Fibroblast of lung (primary cell): ENCODE measurements at places on chromosomes 1 and 21.

DNA sequence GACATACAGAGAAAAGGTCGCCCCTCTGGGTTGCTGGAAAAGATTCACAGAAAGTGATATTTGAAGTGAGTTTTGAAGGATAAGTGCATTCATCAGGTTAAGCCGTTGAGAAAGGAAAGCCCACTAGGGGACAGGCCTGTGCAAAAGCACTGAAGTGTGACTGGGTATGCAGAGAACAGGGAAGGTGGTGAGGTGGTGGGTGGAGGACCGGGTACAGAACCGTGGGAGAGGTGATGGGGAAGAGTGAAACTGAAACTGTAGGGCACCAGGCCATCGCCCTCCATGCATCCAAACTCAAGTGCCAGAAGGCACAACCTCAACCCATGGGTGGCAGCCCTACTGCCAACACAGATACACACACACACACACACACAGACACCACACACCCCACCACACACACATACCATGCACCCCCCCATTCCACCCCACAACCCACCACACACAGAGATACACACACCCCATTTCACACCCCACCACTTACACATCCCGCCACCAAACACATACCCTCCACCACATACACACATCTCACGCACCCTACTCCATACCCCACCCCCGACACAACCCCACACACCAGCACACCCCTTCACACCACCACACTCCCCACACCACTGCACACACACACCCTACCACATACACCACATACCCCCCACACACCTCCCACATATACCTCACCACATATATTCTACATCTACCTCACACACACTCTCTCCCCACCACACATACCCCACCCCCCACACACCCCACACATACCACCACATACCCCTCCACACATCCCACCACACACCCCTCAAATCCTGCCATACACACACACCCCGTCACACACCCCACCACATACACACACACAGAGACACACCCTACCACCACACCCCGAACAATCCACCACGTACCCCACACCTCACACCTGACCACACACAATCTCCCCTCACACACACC is 59.0 kb downstream of the TSEN15 start:
- DNase-seq = no peak

DNA sequence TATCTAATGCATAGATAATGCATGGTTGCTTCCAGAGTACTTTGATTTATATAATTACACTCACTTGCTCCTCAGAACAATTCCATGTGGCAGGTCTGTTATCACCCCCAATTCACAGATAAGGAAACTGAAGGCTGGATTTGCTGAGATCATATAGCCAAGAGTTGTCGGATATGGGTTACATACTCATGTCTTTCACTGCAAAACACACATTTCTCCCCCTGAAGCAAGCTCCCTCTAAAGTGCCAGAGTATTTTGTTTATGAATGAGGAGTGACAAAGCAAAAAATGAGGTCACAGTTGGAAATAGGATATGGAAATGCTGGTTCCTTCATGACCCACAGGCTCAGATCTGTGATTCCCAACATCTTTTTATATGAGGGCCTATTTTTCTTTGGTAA is 134.2 kb downstream of the ROR1 start:
- DNase-seq = peak; percentile 76

GRCh38 chr1:228100822-228101613 is 2.1 kb downstream of the C1orf35 start:
- DNase-seq = no peak

DNA sequence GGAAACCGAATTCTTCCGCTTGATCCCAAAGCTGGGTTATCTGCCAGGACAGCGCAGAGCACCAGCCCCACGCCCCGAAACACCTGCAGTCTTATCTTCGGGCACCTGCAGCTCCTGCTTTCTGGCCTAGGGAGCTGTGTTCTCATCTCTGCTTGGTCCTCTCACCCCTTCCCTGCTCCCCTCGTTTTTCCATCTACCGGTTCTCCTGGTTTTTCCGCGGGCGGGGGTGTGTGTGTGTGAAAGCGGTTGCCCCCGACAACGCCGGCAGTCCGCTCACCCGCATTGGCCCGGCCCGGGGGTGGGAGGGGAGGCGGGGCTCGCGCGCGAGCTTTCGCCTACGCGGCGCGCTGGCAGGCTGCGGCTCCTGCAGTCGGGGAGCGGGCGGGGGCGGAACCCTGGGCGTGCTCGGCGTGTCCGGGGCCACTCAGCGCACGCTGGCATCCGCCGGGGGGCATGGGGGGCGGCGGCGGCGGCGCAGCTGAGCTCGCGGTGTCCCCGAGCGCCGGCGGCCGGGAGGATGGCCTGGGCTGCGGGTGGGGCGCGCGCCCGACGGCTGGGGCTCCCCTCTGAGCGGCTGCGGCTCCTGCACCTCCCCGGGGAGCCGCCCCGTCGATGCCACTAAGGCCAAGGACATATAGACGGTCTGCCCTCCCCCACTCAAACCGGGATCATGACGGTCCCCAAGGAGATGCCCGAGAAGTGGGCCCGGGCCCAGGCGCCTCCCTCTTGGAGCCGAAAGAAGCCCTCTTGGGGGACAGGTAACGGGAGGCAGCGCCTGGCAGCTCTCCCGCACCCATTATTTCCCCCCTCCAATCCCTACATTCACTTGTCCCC is 3.2 kb downstream of the ATP8B2 start:
- DNase-seq = peak; percentile 42

DNA sequence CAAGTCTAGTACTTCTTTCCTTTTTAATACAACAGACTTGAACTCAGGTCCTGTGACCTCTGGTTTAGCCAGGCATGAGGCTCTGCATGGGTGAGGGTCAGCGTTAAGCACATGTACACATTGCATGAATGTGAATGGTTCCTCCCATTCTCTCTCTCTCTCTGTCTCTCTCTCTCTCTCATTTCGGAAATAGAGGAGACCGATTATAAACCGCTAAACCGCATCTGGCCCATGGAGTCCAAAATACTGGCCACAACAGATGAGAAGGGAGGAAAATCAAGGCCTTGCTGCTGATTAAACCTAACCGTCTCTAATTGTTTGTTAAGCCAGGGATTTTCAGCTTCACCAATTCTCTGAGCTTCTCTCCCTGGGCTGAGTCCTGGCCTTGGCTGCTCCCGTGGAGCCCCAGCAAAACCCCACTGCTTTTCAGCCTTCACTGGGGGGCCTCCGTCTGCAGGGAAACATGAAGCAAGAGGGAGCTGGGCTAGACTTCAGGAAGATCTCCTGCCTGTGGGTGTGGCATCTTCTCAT is 6.6 kb downstream of the RSPO1 start:
- DNase-seq = no peak
